Suprapubic skin (tissue), 4 donors: ENCODE measurements at places on chromosomes 2 and 18.
A peak's percentile ranks its signal among the peaks of the same experiment; 100 is the strongest.

DNA sequence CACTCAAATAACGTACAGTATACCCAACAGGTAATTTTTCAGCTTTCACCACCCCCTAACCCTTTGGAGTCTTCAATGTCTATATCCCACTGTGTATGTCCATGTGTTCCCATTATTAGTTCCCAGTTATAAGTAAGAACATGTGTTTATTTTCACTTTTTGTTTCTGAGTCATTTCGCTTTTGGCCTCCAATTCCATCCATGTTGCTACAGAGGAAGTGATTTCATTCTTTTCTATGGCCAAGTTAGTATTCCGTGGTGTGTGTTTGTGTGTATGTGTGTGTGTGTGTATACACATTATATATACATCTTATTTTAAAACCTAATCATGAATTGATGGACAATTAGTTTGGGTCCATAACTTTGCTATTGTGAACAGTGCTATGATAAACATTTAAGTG lies 464.4 kb downstream of the CMPK2 start:
- DNase-seq = no peak

DNA sequence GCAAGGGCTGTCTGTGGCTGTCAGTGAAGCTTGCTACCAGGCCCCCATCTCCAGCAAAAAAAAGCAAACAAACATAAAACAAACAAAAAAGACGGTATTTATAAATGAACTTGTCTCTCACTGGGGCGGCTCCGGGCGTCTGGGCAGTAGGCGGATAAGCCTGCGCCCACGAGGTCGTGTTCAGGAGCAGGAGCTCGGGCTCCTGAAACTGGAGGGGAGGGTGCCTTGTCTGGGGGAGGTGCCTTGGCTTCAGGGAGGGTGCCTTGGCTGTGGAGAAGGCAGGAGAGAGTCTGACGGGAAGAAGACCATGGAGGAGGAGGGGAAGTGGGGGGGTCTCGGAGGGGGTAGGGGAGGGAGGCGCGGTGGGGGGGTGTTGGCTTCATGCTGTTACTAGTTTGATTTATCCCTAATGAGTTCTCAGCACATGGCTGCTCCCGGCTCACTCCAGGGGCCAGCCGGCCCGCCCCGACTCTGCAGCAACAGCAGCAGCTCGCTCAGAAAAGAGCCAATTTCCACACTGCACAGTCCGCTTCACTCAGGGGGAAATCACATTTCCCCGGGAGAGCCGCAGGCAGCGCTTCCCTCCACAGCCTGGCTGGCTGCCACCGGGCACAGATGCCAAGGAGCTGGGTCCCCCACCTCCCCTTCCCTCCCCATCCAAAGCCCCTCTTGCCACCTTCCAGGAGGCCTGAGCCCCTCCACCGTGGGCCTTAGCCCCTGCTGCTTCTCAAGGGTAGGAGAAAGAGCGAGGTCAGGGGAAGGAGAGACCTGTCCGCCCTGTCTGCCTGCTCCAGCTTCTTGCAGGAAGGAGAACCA lies 38.7 kb downstream of the PSD4 start:
- DNase-seq = peak; percentile 77

GRCh38 chr18:49112031-49112430 lies 161.3 kb upstream of the SMAD7 start:
- DNase-seq = no peak

GRCh38 chr2:101970901-101971300 lies 20.9 kb upstream of the IL1R2 start:
- no peak for DNase-seq

DNA sequence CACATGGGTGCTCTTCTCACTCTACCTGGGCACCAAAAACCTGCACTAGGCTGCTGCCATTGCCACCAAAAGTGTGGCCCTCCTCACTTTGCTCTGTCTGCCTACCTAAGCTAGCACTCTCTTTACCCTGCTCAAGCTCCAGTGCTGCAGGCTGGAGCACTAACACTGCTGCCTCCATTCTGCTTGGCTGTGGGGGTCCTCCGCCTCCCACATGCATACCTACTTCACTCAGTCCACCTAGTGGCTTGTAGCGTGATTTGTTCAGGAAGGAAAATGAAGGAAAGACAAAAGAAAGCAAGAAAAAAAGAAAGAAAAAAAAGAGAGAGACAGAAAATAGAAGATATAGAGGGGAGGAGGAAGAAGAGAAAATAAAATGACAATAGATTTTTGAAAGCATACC lies 1339.4 kb upstream of the CHAC2 start:
- no peak for DNase-seq

- DNase-seq = no peak
Observed at GRCh38 chr2:191835539-191836350, 11.1 kb downstream of the CAVIN2 start.
